ENCODE measurements at places on chromosomes 12 and 14.

DNA sequence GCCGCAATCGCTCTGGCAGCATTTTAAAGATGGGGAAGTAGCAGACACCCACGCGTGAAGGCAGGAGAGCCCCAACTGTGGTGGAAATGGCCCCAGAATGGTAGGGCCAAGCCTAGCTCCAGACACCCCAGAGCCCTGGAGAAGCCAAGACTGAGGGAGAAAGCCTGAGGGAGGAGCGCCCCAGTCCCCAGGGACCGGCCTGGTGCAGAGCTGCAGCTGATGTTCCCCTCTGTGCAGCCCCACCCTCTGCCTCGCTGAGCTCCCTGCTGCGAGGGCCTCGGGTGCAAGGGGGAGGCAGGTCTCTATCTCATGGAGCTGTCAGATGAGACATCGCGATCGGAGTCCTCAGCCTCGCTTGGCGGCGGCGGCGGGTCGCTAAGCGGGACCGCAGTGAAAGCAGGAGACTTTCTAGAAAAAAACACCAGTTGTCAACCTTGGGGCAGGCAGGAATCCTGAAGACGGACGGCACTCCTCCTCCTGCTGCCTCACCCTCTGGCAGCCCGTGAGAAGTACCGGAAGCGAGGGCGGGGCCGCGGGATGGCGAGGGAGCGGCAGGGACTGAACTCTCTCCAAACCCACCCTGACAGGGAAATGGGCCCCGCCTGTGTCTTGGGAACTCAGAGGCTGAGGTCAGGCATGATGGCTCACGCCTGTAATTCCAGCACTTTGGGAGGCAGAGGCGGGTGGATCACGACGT, 6.0 kb downstream of the GAPDH start:
- peak; percentile 54 for DNase-seq

DNA sequence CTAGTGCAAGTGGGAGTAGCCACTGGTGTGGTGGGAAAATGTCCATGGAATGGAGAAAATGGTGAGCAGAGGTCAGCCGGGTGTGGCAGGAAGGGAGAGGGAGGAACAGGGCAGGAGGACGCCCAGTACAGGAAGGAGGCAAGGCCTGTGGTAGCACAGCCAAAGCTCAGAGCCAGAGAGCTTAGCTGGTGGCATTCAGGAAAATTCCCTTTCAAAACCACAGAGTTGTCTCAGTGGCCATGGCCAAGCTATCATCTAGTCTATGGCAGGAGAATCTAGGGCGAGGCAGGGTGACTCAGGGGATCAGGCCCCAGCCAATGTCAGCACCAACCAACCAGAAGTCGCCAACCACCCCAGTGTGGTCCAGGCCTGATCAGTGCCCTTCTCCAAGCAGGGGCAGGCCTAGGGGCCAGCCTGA, 67.7 kb upstream of the DDX11 start:
- no peak for DNase-seq

DNA sequence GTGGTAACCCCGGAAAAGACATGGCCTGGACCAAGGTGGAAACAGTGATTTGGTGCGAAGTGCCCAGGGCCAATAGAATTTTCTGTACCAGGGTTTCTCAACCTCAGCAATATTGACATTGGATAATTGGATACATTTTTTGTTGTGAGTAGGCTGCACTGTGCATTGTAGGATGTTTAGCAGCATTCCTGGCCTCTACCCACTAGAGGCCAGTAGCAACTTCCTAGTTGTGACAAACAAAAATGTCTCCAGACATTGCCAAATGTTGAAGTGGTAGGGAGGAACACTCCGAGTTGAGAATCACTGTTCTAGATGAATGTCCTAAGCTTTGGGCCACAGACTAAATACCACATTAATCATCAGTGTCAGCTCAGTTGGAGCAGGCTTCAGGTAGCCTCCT, 6.2 kb upstream of the CGRRF1 start:
- no peak for DNase-seq

- DNase-seq, result no peak
Observed at GRCh38 chr12:10998204-10998603, at the start of gene TAS2R20. TSS of gene TAS2R20 (minus strand) at chr12:10998304. CDS start at chr12:10997875, 429 bp downstream.

DNA sequence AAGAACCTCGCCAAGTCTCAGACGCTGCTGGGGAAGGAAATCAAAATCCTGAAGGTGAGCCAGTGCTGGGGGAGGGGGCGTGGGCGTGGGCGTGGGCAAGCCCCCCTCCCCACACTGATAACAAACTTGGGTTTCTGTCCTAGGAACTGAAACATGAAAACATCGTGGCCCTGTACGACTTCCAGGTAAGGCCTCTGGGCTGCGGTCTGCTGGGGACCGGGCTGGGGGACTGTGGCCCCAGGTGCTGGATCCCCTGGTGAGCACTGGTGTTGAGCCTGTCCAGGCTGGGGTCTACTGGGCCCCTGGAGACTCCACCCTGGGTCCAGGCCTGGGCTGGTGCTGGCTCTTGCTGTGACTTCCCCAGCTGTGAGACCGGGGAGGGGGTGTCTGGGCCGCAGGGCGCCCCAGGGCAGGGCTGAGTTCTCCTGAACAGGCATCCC, 1.2 kb downstream of the ULK1 start:
- no peak for DNase-seq

GRCh38 chr14:46384611-46385010, 267.0 kb downstream of the RPL10L start:
- no peak for DNase-seq

DNA sequence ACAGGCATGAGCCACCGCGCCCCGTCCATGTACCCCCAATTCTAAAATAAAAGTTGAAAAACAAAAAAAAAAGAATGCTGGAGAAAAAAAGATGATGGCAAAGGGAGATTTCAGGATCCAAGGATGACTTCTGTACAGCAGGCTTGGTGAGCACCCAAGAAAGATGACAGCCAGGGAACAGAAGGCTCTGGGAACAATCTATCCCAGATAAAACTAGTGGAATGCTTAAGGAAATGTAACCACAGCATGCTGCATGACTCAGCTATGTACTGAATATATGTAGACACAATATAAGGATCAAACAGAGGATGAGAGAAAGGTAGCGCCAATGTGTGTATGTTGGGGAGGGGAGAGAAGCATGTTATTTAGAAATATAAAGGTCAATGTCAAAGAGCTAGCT, 123.7 kb upstream of the TMTC1 start:
- DNase-seq, result no peak

- no peak for DNase-seq
Observed at GRCh38 chr12:30243426-30243825, 452.2 kb downstream of the IPO8 start.

GRCh38 chr12:105547786-105548185, 217.3 kb downstream of the C12orf75 start:
- DNase-seq, result no peak

- no peak for DNase-seq
Observed at GRCh38 chr12:130401703-130402102, 64.0 kb downstream of the PIWIL1 start.

GRCh38 chr14:88212691-88213090, 110.4 kb downstream of the KCNK10 start:
- no peak for DNase-seq

DNA sequence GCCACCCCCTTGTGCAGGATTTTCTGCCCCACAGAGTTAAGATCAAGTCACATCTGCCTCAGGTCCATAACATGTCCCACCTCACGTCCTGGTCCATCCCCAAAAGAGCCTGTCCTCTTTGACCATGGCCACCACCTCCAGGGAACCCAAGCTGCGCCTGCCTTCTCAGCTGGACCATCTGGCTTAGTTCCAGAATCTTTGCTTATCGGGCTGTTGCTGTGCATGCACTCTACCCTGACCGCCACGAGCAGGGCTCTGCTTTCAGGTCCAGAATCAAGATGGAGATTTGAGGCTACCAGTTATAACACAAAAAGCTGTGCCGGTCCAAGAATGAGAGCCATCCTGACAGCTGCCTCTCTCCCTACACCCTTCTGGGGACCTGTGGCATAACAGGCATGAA, 326.7 kb downstream of the DPF3 start:
- DNase-seq, result no peak

GRCh38 chr12:12349711-12350665, at the start of gene MANSC1:
TSS of gene MANSC1 (minus strand) at chr12:12350242. CDS start at chr12:12343314, 6,928 bp downstream.
- DNase-seq, result peak; percentile 59

DNA sequence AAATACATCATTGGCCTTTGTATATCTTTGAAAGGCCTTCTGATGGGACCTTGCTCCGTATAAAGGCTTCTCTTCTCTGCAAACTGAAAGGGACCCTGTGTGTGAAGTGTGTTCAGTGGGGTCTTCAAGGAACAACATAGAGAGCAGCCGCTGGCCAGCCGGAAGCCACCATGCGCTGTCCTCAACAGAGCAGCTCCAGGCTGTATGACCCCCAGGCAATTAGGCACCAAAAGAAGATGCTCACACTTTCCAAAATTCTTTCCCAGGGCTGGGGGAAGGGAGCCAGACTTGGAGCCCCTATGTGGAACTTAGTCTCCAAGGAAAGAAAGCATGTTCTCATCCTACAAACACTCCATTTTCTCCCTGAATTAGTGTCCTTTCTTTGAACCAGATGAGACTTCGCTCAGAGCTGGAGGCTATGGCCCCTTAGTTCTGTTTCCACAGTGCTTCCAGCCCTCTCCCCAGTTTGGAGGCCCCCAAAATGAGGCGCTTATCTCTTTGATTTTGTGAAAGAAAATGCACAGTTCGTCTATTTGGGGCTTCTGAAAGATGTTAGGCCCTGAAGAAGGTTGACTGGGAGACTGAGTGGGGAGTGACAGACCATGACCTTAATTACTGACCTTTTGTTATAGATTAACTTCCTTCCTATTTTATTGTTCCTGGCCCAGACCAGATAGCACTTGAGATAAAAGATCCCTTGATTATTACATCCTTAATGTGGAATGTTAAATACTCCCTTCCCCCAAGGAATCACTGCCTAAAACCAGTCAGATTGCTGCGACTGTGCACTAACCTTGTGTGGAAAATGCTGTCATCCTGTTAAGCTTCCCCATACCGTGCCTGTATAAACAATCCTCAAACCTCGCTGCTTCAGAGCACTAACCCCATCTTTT, 128.3 kb upstream of the FGD4 start:
- no peak for DNase-seq

DNA sequence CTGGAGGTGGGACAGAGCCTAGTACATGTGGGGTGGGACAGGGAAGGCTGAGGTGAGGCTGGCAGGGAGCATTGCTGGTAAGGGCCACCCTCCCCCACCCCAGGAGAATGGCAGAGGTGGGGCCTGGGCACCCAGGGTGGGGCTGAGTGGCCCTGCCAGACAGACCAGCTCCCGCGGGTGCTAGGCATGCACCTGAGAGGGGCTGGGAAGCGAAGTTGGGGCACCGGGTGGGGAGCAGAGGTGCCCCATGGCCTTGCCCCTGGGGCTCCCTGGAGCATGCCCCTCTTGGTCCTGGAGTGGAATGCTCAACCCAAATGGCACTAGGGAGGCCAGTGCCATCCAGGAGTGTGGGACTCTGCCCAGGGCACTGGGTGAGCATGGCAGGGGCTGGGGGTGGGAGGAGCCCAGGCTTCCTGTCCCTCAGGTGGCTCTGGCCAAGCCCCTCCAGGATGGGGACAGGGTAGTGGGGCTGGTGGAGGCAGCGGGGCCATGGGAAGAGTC, 1.3 kb downstream of the TNFAIP2 start:
- no peak for DNase-seq

DNA sequence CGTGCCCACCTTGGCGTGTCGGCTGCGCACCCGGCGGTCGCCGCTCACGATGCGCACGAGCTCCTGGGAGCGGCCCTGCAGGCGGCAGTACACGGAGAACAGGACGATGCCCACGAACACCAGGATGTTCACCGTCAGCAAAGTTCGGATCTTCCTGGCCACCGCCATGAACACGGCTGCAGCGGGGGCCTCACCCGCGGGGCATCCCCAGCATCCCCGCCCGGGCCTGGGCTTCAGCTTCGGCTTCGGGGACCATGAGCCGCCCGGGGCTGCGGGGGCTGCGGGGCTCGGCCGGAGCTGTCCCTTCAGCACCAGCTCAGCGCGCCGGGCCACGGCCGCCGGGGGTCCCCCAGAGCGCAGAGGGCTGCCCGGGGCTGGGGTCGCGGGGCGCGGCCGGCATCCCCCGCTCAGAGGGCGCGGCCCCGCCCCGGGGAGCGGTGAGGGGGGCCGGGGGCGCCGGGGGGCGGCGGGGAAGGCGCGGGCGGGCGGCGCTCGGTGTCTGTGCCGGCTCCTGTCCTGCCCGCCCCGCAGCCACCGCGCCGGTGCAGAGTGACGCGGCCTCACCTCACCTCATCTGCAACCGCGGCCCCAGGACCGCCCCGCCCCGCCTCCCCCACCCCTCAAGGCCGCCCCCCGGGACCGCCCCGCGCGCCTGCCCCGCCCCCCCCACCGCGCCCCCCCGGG, at the start of gene GALNT9:
GALNT9 (minus strand) TSS at position 554 of the 684 bp plus-strand sequence; CDS start at position 168, 386 bp downstream.
- DNase-seq, result peak; percentile 25

GRCh38 chr14:51576117-51576430, 75.6 kb upstream of the FRMD6 start:
- no peak for DNase-seq

GRCh38 chr12:91515944-91516694, 333.5 kb upstream of the DCN start:
- DNase-seq, result no peak

GRCh38 chr14:36300337-36300736, 20.1 kb downstream of the MBIP start:
- no peak for DNase-seq

- no peak for DNase-seq
Observed at GRCh38 chr14:78088916-78089315, 81.3 kb upstream of the NRXN3 start.

DNA sequence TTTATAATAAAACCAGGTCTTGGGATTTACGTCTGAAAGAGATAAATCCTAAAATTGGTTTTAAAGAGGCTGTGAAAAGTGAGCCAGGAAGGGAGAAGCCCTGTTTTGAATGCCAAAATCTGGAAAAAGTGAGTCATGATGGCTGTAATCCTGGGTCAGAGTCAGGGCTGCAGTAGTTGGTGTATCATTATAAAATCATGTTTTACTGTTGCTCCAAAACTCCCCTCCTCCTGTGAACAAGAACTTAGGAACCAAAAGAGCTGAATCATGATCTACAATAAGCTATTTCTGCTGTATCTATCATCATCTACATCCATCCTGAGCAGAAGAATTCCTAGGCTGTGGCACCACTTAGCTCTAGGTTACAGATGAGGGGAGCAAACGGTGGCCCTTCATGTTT, 79.3 kb downstream of the LMO3 start:
- no peak for DNase-seq
